Activated naive CD8-positive, alpha-beta T cell treated with anti-CD3 and anti-CD28 coated beads for 36 hours (primary cell): ENCODE measurements at places on chromosomes 3 and 15.

DNA sequence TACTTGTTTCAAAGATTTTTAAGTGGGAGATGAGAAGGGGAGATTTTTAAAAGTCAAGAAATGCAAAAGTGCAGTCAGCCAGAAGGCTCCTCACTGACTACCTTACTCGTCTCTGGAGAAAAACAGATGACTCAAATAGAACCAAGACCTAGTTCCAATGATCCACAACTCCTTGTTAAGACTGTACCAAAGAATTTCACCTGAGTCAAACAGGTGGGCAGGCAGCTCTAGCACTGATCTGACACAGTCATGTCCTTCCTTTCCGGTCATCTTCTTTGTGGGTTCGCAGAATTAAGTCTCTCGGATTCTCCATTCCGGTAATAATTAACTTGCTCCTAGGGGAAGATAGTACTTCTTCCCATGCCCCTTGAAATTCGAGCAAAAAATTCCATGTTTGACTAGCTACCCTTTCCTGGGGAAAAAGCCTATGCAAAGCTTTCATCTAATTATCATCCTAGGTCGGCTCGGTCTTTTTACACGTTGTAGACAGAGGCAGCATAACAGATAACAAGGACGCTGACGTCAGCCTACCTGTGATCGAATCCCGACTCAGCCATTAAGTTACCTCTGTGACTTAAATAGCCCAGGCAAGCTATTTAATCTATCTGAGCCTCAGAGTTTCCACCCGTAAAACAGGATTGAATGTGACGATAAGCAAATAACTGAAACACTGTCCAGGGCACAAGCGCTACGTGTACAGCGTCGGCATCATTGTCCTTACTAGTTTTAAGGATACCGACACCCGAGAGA, 758 bp downstream of the SELENOK start:
- peak; percentile 31 for DNase-seq

DNA sequence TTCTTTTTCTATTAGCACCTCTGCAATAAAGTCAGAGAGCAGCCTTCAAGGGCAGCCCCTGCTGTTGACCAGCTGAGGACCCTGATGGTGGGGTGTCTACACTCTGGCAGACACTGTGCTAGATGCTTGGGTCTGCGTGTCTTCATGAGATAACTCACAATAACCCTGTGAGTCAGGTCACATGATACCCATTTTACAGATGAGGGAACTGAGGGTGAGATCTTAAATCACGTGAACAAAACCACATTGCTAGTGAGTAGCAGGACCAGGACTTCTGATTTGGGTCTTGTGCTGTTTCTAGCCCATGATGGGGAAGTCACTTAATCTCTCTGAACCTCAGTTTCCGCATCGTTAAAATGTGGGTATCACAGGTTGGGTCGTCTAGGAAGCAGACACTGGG, 118.5 kb upstream of the LIPC start:
- DNase-seq, result no peak

DNA sequence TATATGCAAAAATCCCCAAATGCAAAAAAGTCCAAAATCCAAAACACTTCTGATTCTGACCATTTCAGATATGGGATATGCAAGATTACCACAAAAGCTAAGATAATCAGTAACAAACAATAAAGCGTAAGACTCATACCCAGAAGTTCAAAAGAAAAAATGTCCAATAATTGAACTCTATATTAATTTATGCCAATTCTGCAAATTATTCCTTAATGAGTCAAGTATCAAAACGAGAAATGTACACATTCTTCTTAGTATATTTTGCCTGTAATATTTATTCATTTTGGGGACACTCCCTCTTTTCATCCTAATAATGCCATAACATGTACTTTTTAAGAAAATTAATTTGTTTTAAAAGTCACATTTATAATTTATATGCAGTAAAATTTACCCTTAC, 37.1 kb downstream of the DENND6A start:
- DNase-seq, result no peak

- no peak for DNase-seq
Observed at GRCh38 chr3:11479221-11479620, 164.5 kb downstream of the VGLL4 start.

GRCh38 chr15:38551720-38552648, 12.6 kb downstream of the RASGRP1 start:
- no peak for DNase-seq

DNA sequence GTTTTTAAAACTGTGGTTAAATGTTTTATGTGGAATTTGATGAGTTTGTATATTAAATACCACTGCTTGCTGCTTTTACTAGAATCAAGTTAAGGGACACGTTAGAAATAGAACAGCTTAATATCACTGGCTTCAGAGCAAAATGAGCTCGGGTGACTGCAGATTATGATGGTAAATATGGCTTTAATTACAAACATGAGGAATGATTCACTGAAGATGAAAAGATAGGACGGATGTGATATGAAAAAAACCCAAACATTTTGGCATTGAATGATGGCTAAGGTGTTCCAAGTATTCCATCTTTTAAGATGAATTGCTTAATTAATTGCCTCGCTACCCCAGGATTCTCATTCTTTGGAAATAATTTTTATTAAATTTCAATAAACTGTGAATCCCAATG, 33.7 kb downstream of the SLC24A1 start:
- no peak for DNase-seq

DNA sequence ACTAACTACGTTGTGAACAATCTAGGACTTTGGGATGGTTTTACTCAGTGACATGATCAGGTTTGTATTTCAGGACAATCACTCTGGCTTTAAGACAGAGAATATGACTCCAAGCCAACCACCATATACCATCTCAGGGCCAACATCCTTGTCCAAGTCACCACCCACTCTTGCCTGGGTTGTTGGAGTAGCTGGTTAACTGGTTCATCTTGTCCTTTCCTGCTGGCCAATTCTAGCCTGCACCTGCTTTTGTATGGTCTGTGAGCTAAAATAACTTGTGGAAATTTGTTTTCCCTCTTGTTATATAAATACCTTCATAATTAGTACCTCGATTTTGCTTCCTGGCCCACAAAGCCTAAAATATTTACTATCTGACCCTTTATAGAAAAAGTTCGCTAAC, 306.8 kb upstream of the STT3B start:
- no peak for DNase-seq

- no peak for DNase-seq
Observed at GRCh38 chr15:38864122-38864521, 299.5 kb upstream of the RASGRP1 start.

- DNase-seq, result peak; percentile 3
Observed at GRCh38 chr3:151379083-151379734, 5.3 kb downstream of the P2RY12 start.

DNA sequence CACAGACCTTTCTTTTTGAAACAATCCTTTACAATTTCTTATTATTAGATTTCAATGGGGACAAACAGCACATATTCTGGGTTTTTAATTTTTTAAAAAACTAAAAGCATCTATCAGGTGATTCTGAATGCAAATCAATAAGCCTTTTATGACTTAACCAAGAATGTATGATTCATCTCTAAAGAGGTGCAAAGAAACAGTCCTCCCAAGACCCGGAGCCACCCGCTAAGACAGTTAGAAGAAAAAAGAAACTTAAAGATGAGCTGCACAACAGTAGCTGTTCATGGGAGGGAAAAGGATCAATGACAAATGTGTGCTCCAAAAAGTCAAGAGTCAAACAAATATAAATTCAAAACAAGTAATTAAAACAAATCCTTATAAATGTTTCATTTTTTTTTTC, 319.5 kb downstream of the THSD4 start:
- DNase-seq, result no peak

DNA sequence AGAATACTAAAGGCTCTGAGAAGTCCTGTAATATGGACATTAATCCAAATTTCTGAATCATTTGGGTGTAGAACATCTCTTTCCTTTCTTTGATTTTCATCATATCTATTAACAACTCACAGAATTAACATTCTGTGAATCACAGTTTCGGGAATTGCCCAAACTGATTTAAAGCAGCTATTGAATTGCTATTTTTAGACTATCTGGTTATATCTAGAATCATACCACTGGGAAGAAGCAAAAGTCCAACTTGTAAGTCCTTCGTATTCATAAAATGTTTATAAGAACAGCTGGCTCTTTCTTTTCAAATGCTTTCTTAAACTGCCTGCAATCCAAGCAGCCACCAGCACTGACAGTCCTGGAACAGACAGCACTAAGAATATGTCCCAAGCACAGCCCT, 733.0 kb downstream of the NTRK3 start:
- no peak for DNase-seq
